Nucleus accumbens (tissue), 56 donors: ENCODE measurements at places on chromosomes 1 and 21.

GRCh38 chr1:171566467-171566866, 55.6 kb upstream of the MYOCOS start:
- no peak for DNase-seq

- DNase-seq = no peak
Observed at GRCh38 chr1:37602750-37603694, 7.3 kb upstream of the GNL2 start.

DNA sequence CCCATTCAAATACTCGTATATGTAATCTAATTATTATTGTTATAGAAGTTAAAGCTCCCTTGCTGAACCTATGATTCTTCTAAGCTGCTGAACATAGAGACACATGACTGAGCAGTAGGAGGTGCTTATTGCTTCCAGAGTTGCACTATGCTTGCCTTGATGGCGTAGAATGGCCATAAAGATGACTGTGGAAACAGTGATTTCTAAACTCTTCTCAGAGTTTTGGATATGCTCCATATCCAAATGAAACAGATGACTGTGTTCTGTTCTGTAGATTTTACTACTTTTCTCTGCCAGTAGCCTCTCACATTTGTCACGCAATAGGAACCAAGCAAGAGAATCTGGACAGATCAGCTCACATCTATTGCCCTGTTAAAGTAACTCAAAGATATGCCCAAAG, 88.1 kb upstream of the CACYBP start:
- DNase-seq = no peak

- no peak for DNase-seq
Observed at GRCh38 chr1:63991685-63992084, 211.7 kb upstream of the UBE2U start.

DNA sequence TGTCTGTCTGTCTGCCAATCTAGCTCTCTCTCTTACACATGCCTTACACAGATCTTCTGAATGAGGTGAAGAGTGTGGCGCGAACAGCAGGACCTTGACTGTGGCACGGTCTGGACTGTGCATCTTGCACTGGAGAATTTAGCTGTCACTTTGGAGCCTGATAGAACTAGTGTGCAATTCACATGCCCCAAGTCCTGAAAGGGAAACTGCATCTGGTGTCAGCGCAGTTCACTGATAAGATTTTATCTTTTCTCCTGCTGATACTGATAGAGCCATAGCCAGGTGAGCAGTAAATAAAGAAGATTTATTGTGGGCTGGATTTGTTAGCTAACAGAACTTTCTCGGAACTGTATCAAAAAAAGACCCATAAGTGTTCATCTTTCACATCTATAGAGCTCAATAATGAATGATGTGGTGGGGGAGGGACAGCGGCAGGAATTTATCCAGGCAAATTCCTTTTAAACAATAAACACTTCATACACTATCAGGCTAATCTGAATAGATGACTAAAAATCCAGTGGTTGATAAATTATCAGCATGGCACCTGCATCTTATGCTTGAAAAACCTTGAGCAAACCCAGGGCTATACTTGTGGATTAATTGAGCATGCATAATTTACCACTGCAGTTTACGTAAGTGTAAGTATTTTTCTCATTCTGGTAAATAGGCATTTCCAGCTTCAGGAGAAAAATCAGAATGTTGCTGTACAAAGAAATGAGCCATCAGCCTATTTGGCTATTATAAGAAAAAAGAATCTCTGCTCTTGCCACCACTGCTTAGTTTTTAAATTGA, 104.1 kb downstream of the NTNG1 start:
- DNase-seq = no peak

DNA sequence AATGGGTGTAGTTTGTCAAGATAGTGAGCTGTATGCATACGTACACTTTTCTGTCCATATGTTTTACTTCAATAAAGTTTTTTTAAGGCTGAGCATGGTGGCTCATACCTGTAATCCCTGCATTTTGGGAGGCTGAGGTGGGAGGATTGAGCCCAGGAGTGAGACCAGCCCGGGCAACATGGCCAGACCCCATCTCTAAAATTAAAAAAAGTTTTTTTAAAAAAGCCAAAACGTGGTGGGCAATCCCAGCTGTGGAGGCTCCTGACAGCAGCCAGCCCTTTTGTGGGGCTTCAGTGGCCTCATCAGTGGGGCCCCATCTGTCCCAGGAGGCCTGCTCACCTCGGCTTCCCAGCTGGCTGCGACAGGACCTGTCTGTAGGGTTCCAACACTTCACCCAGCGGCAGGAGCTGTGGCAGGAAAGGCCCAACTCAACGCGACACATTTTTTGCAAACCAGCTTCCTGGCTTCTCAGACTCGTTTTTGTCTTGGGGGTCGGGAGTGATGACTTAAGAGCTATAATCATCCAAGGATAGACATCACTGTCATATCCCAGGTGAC, 56.9 kb upstream of the LBR start:
- DNase-seq = no peak

DNA sequence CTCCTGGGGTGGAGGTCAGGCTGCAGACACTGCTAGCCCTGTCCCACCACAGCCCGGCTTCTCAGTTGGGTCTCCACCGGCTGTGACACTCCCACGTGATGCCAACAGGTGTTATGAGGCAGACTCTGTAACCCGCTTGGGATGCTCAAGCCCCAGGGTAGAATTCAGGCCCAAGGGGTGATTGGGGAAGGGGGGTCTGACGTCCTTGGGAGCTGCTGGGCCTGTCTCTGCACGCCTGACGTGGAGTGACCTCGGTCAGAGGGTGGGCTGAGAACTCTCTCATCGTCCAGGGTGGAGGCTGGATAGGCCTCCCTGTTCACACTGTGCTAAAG, 7.7 kb upstream of the HES5 start:
- DNase-seq = no peak

DNA sequence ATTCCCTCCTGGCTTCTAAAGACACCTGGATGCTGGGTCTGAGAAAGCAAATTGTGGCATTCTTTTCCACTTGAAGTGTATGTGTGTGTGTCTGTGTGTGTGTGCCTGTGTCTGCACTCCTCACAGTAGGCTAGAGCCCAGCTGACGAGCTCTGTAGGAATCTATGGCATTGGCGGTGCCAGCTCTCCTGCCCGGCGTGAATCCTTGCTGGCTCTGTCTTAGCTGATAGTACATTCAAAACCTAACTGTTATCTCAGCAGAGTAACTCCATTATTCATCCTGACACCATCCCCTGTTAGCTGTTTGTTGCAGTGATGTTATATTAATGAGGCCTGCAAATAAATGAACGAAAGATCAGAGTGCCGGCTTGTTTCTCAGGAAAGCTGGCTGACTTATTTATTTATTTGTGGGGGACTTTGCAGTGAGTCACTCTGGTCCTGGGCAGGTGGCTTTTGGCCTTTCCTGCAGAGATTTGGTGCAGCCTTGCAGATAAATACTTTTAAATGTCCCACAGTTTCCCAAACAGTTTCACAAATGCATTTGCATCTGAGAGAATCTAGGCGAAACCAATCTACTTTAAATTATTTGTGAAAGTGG, 160.6 kb upstream of the CD34 start:
- no peak for DNase-seq

DNA sequence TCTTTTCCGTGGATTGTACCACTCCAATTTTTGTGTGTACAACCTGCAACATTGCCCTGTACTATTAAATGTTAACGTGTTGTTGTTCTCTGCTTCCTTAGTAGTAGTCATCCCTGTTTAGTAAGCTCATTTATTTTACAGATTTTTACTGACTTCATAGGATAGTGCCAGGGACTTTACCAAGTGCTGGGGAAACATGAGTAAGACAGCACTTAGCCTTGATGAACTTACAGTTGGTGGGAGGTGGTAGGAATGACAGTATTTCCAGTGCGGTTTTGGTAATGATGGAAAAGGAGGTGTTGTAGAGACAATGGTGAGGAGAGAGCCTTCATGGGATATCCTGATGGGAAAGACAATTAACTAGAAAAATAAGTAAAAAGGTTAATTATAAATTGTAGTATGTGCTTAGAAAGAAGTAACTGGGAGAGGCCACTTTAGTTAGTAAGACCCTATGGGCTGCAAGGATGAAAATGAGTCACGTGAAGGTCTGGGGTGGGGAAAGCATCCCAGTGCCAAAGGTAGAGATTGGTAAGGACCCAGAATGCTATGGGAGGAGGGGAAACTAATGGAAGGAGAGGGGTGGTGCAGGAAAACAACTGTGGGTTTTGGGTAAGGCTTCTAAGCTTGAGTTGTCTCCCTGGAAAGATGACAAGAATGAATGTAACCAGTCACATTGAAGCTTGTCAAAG, 1.7 kb downstream of the RLF start:
- DNase-seq = no peak

GRCh38 chr1:63428815-63429214, 61.4 kb downstream of the ALG6 start:
- no peak for DNase-seq

GRCh38 chr1:235106457-235106856, 22.2 kb downstream of the TOMM20 start:
- DNase-seq = no peak

- DNase-seq = no peak
Observed at GRCh38 chr21:15943009-15943666, 213.4 kb downstream of the USP25 start.

DNA sequence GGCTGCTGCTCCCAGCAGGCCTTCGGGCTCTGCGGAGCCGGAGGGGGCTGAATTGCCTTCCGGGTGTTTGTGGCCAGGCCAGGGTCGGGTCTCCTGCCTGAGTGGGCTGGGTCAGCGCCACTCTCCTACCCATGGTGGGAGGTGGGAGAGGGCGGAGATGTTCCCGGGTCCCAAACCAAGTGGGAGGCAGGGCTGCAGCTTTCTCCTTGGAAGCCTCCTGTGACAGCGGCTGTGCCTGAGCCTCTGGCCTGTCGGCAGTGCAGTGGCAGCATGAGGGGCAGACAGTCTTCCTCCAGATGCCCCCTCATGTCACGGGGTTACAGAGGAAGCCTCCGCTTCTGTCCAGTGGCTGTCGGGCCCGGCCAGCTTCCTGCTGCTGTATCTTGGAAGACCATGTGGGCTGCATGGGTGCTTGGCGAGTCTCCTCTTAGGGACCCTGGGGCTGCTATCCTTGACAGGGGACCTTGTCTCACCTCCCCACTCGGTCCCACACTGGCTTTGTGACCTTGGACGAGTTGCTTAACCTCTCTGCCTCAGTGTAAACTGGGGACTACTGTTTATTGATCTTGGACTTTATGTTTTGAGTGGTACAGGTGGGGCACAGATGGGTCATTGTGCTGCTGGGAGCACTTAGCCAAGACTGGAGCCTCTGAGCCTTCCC, 4.3 kb downstream of the SKI start:
- DNase-seq = no peak

DNA sequence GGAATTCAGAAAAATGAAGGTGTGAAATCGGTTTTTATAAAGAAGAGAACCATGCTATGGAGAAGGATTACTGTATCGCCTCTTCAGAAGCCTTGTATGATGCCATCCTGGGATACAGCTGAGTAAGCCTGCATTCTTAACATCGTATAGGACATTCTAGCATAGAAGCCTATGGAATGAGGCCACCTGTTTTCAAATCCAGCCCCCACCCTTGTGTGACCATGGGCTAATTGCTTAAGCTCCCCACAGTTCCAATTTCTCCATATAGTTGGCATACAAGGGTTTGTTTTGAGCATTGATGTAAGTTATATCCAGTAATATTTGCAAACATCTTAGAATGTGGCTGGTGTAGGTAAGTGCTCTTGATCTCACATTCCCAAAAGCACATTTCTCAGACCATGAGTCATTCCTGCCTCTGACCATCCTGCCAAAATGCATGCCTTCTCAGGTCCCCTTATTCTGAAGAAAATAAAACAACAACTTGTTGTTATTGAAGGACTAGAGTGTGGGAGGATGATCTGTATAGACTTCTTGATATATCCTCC, 1.5 kb downstream of the OR14A2 start:
- no peak for DNase-seq

DNA sequence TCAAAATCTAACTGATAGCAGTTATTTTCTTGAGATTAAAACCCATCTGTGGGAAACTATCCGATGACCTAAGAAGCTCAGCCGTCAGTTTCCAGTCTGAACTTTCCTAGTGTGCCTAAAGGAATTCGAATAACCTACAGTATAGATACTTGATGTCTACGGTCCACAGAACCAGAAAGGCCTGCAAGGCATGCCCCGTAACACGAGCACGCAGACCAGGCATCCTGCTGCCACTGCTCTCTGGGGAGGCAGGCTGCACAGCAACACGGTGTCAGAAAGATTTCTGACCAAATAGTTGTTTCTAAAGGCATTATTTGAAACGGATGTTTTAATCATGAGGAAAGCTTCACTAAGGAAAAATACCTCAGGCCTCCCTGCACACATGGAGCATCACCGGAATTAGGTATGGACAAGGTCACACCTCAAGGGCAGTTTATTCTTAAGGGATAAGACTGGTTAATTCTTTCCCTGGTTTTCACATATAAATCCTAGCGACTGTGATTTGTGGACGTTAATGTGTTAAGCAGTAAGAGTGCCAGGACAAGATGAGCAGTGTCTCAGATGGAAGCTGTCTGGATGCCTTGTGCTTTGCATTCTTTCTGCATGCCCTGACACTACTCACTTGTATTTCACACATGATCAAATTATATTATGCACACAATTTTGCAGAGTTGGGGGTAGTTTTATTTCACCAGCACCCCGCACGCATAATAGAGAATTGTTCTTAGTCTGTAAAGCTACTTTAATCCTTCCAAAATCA, 49.0 kb upstream of the NADK start:
- no peak for DNase-seq

GRCh38 chr1:36070349-36070748, 13.5 kb upstream of the TEKT2 start:
- no peak for DNase-seq

- DNase-seq = no peak
Observed at GRCh38 chr1:93675931-93676330, 5.7 kb downstream of the BCAR3 start.

- DNase-seq = no peak
Observed at GRCh38 chr1:7960867-7961215, 670 bp upstream of the PARK7 start.

DNA sequence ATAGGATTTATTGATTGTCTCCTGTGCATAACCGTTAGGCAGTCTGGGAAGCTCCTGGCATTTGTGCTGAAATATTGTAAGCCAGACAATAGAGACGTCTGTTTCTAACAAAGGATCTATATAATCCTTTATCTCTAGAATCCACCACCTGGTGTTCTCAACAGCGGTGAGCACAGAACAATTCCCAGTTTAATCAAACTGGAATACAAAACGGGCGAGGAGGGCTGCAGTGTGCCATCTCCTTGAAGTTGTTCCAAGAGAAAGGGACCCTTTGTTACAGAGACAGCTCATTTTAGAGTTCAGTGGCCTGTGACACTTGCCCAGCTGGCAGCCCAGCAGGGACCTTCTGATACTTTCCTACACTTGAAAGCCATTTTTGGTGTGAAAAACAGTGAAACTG, 162.8 kb upstream of the IVNS1ABP start:
- peak; percentile 3 for DNase-seq
